ENCODE measurements at places on chromosomes 2 and 18. TPM values are rescaled to one million over a fixed set of nuclear protein-coding genes. Genes with fewer than 3 reads are reported as not detected.

DUSP11 gene
- total RNA-seq = 25.7 TPM

SLC9A4 gene
- 23.5 TPM for total RNA-seq

UGT1A5 gene
- 21.3 TPM for total RNA-seq

PTPRN gene
- not detected for total RNA-seq

ALPG gene
- total RNA-seq = not detected

WDPCP gene
- 22.1 TPM for total RNA-seq

DPP4 gene
- total RNA-seq = 2.1 TPM

KIF1A gene
- 1.2 TPM for total RNA-seq

RANBP2 gene
- total RNA-seq = 88.2 TPM

RND3 gene
- 63.5 TPM for total RNA-seq

CDK5R2 gene
- total RNA-seq = not detected

ASXL3 gene
- 5.9 TPM for total RNA-seq

NEB gene
- 2.5 TPM for total RNA-seq

IL36B gene
- not detected for total RNA-seq

PRLH gene
- not detected for total RNA-seq

VWA3B gene
- total RNA-seq = 1.7 TPM

UGT1A8 gene
- total RNA-seq = 4.4 TPM

MEP1B gene
- total RNA-seq = not detected

KIAA2012 gene
- total RNA-seq = not detected

IL1RL2 gene
- total RNA-seq = 5.2 TPM

EHD3 gene
- 12.7 TPM for total RNA-seq

ANO7 gene
- 1.4 TPM for total RNA-seq

EFR3B gene
- total RNA-seq = 1.0 TPM

CHPF gene
- 49.6 TPM for total RNA-seq

EVA1A gene
- total RNA-seq = 2.3 TPM

IL1R1 gene
- total RNA-seq = 93.3 TPM

SIGLEC15 gene
- total RNA-seq = 8.4 TPM

HOXD11 gene
- total RNA-seq = 1.2 TPM

GKN1 gene
- not detected for total RNA-seq

CHRND gene
- not detected for total RNA-seq

PLGLB1 gene
- 1.7 TPM for total RNA-seq

SCN2A gene
- 0.29 TPM for total RNA-seq

CPO gene
- not detected for total RNA-seq

TCF23 gene
- 0.42 TPM for total RNA-seq

EVX2 gene
- total RNA-seq = not detected

CDH19 gene
- 1.2 TPM for total RNA-seq

DTNA gene
- total RNA-seq = 55.7 TPM

NEURL3 gene
- 0.70 TPM for total RNA-seq

CROCC2 gene
- total RNA-seq = 0.23 TPM

DES gene
- 1,211 TPM for total RNA-seq

DHRS9 gene
- total RNA-seq = 1.1 TPM

CCDC148 gene
- 3.4 TPM for total RNA-seq

PRKRA gene
- 48.1 TPM for total RNA-seq

RAB11FIP5 gene
- total RNA-seq = 26.1 TPM

ACP1 gene
- total RNA-seq = 97.5 TPM

PPM1B gene
- 54.8 TPM for total RNA-seq

CYP27C1 gene
- 0.73 TPM for total RNA-seq

CPS1 gene
- total RNA-seq = 3.9 TPM

MATN3 gene
- total RNA-seq = 2.2 TPM

HOXD10 gene
- 4.4 TPM for total RNA-seq

TRIM43B gene
- not detected for total RNA-seq

DUSP19 gene
- total RNA-seq = 7.0 TPM

C2orf66 gene
- total RNA-seq = 1.0 TPM

Data from ureter (tissue), 1 donor.